ENCODE measurements at places on chromosomes 2 and 18.

GRCh38 chr2:237309011-237309410, 105.0 kb downstream of the COL6A3 start:
- no peak for DNase-seq

DNA sequence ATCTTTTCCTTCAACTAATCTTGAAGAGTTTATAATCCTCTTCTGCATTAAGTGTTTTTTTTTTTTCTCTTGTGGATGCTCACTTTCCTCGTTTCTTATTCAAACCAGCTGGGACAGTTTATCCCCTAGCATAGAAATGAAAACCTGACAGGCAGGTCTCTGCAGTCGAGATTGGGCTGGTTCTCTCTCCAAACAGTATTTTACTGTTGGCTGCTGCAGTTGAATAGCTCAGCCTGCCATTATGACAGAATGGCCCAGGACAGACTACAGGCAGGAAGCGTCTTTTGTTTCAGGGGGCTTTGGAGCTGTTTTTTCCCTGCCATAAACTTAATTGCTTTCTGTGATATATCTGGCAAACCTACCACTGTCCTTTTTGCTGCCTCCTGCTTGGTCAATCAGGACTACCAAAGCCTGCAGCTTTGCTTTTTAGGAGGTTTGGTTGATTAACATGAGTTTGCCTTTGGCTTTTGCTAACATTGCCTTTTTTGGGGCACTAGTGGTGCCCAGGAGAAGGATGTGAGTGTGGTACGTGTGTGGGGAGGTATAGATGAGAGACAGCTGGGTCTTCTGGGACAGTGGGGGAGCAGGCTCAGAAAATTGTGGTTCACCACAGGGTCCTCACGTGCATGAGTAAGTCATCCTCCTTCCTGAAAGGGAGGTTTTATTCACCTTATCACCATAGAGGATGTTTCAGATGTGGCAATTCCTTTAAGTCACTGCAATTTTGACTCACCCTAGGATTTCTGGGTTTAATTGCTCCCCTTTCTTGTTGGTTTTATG, 128.7 kb downstream of the LYPD6B start:
- no peak for DNase-seq

- DNase-seq, result no peak
Measured at GRCh38 chr2:61520261-61520660, 17.9 kb downstream of the XPO1 start.

DNA sequence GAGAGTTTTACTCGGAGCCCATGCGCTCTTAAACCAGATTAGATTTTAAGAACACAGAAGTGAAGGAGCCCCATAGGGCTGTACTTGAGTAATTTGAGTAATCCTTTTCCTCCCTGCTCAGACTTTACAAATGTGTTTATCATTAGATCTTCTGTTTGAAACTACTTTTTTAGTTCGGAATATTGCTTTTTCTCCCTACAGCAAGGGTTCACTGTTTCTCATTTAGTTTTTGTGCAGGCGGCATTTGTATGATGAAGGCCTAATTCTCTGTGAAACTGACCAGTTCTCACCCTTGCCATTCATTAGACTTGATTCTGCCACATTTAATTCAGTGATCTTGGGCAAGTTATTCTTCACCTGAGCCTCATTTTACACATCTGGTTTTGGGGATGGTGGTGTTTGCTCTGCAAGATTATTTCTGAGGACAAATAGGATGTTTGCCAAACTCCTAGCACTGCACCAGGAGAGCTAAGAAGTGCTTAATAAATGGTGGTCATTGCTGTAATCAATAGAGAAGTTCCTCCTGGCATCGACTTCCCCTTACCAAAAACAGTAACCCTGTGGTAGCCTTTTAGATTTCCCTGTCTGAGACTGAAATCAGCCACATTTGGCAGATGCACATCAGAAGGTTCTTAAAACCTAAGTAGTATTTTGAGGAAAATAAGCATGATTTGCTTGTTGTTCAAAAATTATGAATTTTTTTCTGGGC, 2.2 kb downstream of the B3GNT2 start:
- no peak for DNase-seq

- no peak for DNase-seq
Measured at GRCh38 chr2:8086796-8087479, 594.9 kb upstream of the ID2 start.

DNA sequence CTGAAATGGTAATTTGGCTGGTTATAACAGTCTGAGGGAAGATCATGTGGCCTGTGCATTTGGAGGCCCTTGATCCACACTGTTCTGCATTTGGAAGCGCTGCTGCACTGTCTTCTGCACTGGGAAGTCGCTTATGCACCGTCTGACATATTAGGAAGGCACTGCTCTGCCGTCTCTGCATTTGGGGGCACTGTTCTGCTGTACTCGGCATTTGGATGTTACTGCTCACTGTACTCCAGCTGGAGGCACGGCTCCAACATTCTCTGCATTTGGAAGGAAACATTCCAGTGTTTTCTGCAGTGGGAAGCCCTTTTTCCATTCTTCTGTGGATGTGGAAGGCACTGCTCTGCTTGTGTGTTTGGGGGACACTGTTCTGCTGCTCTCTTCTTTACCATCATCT, 9.6 kb upstream of the PROM2 start:
- DNase-seq, result no peak

- no peak for DNase-seq
Measured at GRCh38 chr18:26555804-26556553, 7.6 kb upstream of the KCTD1 start.

- DNase-seq, result no peak
Measured at GRCh38 chr2:99700482-99701398, 210.9 kb upstream of the REV1 start.

DNA sequence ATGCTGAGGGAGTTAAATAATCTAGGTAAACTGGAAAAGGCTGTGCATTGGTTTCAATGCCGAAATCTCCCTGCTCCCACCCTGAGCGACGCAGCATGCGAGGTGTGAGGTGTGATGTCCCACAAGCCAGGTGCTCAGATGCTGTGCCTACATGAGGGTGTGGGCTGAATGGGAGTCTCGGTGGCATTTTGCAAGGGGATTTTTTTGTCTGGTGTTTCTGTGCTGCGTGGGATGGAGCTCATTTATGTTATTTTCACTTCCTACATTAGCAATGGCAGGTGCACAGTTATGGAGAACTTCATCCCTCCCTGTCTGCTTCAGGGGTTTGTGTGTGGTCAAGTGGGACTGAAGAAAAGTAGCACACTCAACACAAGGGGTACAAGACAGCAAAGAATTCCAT, 110.2 kb upstream of the CCDC68 start:
- no peak for DNase-seq

DNA sequence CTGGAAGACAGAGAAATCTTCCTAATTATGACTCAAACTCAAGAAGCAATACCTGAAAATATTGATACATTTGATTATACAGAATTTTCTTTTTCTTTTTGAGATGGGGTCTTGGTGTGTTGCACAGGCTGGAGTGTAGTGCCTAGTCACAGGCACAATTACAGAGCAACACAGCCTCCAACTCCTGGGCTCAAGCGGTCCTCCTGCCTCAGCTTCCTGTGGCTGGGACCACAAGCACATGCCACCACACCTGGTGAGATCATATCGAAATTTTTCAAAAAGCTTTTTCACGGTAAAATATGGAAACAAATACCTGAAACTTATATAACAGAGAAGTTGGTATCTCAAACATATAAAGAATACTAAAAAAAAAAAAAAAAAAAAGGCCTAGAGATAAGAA, 27.9 kb downstream of the TGFBRAP1 start:
- DNase-seq, result no peak

GRCh38 chr18:68104036-68104435, 587.5 kb upstream of the DSEL start:
- no peak for DNase-seq

DNA sequence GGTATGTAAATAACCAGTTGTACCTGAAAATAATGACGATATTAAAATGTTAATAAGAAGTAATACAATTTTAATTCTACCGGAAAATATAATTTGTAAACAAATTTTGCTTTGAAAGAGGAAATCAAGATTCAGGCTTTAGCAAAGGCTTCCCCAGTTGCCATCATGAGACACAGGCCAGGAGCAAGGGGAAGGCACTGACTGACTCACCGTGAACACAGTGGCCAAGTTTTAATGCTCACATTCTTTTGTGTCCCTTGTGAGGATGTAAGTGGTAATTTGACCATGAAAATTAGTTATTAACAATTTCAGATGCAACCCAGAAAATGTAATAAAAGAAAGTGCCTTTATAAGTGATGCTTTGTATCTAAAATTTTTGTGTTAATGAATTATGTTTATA, 164.1 kb downstream of the GREB1L start:
- DNase-seq, result no peak

DNA sequence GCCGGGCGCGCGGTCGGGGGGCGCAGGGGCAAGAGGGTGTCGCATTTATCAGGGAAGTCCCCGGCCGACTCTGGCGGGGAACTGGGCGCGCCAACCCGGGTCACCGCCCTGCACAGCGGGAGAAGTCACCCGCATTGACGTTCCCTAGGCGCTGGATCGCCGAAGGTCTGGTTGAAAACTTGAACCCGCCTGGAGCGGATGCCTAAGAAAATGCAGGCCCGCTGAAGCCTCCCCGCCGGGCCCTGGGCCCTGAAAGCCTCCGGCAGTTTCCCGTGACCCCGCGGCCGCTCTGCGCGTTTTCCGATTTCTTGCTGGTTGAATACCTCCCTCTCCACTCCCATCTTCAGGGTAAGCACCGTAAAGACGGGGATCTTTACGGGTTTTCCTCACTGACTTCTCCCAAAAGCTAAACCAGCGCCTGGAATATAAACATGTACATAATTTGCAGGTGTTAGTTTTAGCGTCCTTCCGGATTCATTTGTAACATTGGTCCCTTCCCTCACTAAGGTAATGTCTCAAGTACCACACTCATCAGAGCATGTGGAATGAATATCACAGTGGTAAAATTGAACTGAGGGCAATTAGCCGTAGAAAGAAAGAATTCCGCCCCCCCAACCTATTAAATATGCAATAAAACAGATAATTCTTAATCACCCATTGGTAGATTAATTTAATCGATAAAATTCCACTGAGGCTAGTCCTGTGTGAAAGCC, 675 bp upstream of the SPIRE1 start:
- DNase-seq, result no peak

GRCh38 chr18:59954755-59955156, 55.0 kb downstream of the PMAIP1 start:
- no peak for DNase-seq

GRCh38 chr2:203802342-203803052, 65.1 kb upstream of the CTLA4 start:
- DNase-seq, result no peak

- DNase-seq, result no peak
Measured at GRCh38 chr2:182655750-182656149, 60.3 kb upstream of the DNAJC10 start.

GRCh38 chr18:58231930-58232329, 187.9 kb downstream of the NEDD4L start:
- DNase-seq, result no peak

- DNase-seq, result no peak
Measured at GRCh38 chr2:241994556-241995213, 125.2 kb downstream of the RTP5 start.

- no peak for DNase-seq
Measured at GRCh38 chr2:31414601-31415241, at the start of gene XDH. Gene XDH, minus strand, starts transcription at chr2:31414742. Its CDS starts 76 bp downstream, at chr2:31414666.

DNA sequence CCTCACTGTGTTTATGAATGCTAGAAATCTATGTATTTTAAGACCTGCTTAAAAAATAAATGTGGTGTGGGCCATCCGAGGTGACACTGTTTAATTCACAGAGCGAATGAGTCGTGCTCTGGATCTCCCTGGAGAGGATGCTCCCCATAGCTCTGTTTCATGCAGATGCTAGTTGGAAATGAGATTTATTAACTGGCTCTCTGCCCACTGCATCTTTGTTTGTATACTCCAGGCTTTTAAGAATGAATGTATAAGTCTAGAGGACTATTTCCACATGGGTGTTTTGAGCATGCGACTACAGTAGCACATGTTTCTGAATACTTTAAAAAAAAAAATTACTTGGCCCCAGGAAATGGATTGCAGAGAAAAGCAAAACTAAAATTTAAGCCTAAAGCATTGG, 3.9 kb downstream of the MAPRE2 start:
- DNase-seq, result peak; percentile 32

- DNase-seq, result no peak
Measured at GRCh38 chr2:38116762-38117161, 40.8 kb upstream of the CYP1B1 start.

DNA sequence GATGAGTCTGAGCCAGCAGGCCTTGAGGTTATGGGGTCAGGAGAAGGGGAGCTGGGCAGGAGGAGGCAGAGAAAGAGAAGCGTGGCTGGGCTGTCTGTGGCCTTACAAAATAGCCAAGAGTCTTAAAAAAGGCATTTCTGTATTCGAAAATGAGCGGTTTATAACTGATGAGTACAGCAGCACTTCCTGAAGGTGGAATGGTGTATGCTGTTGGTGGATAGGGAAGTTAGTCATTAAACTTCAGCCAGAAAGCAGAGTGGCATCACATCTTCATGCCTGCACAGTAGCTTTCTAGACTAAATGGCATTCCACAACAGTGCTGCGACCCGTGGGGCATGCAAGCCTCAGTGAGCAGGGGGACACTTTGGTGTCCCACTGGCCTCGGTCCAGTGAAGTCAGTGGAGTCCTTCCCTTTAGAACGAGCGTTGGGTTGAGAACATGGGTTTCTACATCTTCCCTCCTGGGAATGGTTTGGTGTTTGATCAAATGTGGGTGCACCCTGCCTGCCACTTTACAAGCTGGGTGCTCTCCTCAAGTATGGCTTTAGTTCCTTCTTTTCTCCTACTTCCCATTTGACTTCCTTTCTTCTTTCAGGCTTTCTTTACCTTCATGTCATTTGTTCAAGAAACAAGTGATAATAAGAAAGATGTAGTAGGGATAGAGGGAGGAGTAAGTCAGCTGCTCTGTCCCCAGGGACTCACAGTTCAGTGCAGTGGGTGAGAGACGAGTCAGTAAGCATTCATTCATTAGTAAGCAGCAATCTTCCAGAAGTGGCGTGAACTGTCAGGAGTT, 96.3 kb downstream of the ARMC9 start:
- no peak for DNase-seq

- peak; percentile 20 for DNase-seq
Measured at GRCh38 chr2:63189026-63189425, 138.4 kb downstream of the OTX1 start.

DNA sequence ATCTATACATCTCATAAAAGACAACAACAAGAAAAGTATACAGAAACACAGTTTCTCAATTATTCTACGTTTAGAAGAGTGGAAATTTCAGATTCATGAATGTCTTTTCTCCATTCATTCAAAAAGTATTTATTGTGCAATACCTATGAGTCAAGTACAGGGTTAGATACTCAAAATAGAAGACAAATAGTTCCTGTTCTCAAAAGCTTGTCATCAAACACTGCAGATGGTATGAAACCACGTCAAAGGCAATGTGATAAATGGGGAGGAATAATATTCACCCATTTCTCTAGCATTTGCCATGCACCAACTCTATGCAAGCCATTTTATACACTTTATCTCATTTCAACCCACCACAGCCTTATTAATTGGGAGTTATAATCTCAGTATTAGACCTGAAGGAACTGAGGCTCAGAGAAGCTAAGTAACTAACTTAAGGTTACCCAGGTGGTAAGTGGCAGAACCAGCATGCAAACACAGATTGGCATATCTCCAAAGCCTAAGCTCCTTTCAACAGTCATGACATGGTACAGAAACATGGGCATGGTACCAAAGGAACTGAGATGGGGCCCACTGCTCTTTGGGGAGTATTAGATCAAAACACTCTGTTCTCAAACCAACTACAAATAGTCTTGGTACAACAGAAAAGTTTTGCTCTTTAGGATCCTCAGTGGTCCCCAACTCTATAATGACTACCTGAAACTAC, 67.2 kb upstream of the NPAS2 start:
- DNase-seq, result no peak

GRCh38 chr2:234272069-234272850, 221.8 kb downstream of the SPP2 start:
- no peak for DNase-seq

GRCh38 chr2:231134910-231135655, 10.2 kb upstream of the HTR2B start:
- DNase-seq, result no peak

Measured in SHP77 treated with DMSO at 0.1 percent for 48 hours (cell line).